Fibroblast of skin of right quadriceps (primary cell): ENCODE measurements at places on chromosomes 3 and 15.
A peak's percentile ranks its signal among the peaks of the same experiment; 100 is the strongest.

DNA sequence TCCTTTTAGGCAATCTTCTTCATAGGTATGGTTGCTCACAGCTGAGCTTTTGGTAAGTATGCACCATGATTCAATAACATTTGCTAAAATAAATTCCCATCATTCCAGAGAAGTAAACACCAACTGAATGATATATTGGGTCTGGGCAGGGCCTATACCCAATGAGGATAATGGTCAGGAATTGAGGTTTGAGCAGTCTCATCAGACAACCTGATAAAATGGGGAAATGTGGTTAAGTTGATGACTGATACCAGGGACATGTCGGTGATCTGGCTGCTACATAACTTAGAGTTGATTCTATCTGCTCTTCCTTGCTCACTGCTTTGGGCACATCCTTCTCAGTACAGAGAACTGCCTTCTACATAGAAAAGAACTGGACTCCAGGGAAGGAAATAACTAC is 92.9 kb downstream of the GPR156 start:
- DNase-seq, result peak; percentile 71

GRCh38 chr15:97708252-97708651 is 252.3 kb upstream of the ARRDC4 start:
- no peak for DNase-seq

DNA sequence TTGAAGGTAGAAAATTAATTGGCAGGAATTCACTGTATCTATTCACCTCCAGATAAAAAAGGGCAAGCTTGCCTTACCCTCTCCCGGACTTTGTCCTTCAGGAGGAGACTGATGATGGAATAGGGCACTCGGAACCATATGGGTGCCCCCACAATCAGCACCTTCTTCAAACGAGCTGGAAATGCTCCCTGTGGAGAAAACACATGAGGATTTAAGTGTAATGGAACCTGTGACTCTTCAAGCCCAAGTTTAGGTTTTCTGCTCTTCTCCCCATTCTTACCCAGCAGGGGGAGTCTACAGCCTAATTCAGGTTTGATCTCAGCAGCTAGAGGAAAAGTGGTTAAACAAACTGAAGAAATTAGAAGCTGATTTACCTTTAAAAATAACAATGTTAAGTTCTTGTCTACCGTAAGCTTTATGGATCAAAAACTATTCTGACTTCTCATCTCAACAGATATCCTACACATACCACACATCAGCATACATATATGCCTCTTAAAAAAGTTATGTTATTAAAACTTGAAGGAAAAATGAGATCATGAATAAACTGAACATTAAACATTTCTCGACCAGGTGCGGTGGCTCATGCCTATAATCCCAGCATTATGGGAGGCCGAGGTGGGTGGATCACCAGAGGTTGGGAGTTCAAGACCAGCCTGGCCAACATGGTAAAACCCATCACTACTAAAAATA is 57.5 kb upstream of the SIN3A start:
- DNase-seq, result peak; percentile 34

DNA sequence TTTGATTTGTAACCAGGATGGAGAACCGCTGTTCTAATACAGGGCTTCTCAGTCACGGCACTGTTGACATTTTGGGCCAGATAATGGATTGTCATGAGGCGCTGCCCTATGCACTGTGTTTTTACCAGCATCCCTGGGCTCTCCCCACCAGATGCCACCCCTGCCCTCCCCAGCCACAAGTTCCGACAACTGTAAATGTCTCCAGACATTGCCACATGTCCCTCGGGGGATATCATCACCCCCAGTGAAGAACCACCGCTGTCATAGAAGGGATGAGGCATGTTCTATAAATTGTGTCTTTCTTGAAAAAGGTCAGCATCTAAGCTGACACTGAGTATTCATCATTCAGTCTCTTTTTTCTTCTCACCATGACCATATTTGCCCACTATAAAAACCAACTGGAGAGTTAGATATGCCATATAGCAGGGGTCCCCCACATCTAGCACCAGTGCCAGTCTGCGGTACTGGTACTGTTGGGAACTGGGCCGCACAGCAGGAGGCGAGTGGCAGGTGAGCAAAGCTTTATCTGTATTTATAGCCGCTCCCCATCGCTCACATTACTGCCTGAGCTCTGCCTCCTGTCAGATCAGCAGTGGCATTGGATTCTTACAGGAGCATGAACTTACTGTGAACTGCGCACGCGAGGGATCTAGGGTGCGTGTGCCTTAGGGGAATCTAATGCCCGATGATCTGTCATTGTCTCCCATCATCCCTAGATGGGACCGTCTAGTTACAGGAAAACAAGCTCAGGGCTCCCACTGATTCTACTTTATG is 260.5 kb upstream of the ST8SIA2 start:
- DNase-seq, result no peak

GRCh38 chr3:188780193-188781147 is 391.3 kb upstream of the TPRG1 start:
- DNase-seq, result no peak

- no peak for DNase-seq
Measured at GRCh38 chr3:141969711-141970110, 93.3 kb downstream of the ATP1B3 start.

DNA sequence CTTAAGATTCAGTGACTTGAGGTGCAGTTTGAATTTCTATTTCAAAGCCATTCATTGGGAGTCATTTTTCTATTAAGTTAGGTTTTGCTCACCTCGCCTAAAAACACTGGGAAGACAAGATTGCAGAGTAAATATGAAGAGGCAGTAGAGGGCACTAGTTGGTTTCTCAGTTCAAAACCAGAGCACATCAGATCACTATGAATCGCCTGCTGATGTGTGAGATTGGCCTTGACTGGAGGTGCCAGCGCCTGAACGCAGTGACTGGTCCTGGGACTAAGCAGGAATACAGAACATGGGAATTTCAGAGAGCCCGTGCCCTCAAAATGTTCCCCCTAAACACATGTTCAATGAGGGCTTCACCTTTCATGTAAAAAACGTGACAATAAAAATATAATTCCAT is 229.0 kb downstream of the ITPR1 start:
- peak; percentile 64 for DNase-seq

DNA sequence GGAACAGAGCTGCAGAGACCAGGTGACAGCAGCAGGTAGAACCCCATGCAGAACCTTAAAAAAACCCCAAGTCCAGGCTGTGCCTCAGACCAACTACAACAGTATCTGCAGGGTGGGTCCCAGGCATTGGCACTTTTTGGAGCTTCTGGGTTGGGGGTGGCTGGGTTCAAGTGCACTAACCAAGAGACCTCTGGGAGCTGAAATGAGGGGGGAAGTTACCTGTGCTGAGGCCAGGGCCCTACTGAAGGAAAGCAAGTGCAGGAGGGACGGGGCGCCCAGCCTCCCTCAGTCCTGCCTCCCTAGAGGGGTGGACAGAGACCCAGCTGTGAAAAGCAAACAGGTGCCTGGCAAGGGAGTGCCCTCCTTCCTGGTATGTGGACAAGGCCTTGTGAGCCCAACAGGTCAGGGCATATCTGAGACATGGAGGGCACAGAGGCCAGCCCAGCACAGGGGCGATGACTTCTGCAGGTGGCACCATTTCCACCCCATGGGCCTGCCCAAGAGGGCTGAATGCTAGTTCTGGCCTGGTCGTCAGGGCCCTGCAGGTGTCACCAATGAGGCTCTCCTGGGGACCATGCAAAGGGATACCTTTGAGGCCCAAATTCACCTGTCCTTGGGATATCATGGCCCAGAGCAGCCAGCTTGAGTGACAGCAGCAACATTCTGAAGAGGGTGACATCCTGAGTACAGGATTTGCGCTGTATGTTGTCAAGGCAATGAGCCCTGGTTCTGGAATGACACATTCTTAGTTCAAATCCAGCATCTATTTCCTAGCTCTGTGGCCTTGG is 18.7 kb downstream of the CTSH start:
- no peak for DNase-seq

GRCh38 chr3:112769286-112769978 is 77.2 kb downstream of the CD200R1L start:
- DNase-seq, result peak; percentile 39

DNA sequence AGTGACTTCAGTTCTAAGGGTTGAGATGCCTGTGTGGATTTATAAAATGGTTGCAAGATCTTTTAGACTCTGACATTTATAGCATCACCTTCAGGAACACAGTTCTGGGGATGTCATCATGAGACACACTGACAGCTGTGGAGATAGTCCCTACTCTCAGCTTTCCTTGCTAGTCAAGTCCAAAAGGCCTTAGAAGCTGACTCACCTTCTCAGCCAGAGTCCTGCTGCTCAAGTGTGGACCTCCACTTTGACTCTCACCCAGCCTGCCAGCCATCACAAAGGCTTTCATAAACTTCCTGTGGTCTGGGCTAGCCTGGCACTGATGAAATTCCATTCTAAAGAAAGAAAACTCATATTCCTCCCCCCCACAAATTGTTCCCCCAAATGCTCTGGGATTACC is 44.8 kb downstream of the TMEM39A start:
- DNase-seq, result no peak
